H4 (cell line): ENCODE measurements at places on chromosomes 5 and 9. TPM values are rescaled to one million over a fixed set of nuclear protein-coding genes. Genes with fewer than 3 reads are reported as not detected.

Gene LECT2
- not detected in 2 replicates for total RNA-seq

Gene CER1
- not detected in 2 replicates for total RNA-seq

Gene TRPM6
- total RNA-seq = 0.12 and 0.29 TPM in 2 replicates

Gene CHSY3
- 9.3 and 9.8 TPM in 2 replicates for total RNA-seq

Gene KIAA1958
- total RNA-seq = 1.4 TPM in 2 replicates

GRCh38 chr9:109986521-109986991 is 206.6 kb downstream of the PALM2AKAP2 start:
- no peak for DNase-seq

DNA sequence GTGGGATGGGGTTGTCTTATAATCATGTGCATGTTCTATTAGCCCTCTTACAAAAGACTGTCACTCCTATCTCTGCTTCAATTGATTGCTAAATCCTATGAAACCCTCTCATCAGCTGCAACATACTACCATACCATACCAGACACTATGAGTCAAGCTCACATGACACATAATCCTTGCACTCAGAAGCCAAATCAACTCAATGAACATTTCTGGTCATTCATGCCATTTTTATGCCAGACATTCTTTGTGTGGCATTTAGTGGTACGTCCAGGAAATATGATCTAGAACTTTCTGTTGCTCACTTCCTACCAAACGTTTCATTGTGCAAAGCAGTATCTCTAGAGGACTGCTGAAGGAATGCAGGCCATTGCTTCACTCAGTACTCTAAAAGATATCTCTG is 159.2 kb upstream of the GNA14 start:
- DNase-seq = peak; percentile 41

DNA sequence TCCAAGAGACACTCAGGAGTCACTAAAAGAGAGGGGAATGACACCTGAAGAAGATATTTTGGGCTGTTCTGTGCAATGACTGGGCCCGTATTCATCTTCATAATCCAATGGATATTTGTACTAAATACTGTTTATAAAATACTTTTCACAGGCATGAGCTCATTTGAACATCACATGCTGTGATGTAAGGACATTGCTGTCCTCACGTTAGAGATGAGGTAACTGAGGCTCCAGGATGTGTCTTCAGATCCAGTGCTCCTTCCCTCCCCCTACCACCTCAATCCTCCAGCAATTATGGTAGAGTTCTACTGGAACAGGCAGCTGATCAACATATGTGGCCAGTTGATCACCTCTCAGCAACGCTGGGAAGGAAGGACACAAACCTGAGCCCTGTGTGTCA is 139.4 kb upstream of the OSMR start:
- DNase-seq = no peak

DNA sequence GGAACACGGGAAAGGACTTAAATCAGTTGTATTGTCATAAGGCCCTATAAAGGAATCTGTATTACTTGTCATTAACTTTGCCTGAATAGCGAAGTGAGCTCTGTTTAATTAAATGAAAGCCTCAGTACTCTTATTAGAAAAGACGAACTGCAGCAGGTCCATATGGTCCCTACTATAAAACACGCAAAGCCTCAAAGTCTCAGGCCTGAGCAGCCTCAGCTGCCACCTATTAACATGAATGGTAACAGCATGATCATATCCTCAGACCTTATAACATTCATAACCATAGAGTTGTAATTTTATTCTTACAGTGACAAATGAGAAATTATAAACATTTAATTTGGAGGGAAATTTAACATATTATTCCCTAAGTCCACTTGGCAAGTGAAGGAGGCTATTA is 1113.7 kb upstream of the WWC1 start:
- DNase-seq = no peak

- no peak for DNase-seq
Observed at GRCh38 chr9:3238236-3238635, 287.6 kb downstream of the RFX3 start.

DNA sequence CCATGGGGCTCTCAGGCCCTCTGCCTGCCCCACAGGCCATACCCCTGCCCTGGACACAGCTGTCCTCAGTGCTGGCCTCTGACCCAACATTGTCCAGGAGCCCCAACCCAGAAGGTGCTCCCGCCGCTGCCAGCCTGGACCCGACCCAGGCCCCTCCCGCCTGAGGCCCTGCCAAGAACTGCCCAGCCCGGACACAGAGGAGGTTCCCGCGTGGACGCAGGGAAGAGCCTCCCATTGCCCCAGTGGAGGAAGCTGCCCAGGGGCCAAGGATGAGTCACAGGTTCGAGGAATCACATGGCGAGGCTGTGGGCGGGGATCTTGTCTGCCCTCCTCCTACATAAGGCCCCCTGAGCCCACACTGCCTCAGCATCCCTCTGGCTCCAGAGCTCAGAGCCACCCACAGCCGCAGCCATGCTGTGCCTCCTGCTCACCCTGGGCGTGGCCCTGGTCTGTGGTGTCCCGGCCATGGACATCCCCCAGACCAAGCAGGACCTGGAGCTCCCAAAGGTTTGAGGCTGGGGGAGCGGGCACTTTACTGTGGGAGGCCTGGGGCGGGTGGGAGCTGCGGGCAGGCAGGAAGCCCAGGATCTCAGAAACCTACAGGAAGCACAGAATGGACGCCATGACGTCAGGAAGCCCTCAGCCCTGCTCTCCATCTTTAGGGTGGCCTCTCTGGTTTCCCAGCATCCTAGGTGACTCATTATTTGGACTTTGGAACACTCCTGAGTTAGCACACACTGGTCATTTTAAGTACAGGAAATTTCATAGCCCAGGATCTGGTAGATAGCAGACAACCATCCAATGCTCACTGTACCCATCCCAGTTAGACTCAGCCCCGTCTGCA is at the start of gene PAEP:
TSS of gene PAEP (plus strand) at position 366 of the 844 bp plus-strand sequence.
- no peak for DNase-seq

DNA sequence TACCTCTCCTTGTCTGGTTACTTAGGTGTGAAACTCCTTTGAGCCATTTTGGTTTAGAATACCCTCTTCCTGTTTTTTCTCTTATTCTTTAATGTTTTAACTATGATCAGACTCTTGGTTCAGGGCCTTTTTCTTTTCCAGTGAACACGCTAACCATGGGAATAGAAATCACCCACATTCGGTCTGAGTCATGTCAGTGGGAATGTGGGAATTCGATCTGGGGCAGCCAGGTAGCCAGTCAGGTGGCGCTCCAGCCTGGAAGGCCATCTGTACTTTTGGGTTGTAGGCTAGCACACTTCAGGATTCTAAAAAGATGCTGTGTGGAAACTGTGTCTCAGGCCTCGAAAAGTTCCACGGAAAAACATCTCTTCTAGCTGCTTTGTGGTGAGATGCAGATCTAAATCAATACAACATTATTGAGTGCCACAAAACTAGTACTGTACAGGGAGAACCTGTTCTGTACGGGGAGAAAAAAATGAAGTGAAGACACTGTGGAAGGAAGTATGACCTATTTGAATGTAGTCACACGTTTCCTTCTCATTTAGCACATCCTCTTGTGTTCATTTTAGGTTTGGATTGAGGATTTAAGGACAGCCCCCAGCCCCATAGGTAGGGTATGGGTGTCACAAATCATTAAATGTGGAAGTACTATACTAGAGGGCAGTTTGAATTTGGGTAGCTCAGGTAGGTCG is 36.4 kb downstream of the SNX30 start:
- DNase-seq = no peak

- DNase-seq = peak; percentile 97
Observed at GRCh38 chr5:1542781-1543180, 19.0 kb upstream of the LPCAT1 start.
